T-helper 17 cell (primary cell): ENCODE measurements at places on chromosomes 4 and X.

DNA sequence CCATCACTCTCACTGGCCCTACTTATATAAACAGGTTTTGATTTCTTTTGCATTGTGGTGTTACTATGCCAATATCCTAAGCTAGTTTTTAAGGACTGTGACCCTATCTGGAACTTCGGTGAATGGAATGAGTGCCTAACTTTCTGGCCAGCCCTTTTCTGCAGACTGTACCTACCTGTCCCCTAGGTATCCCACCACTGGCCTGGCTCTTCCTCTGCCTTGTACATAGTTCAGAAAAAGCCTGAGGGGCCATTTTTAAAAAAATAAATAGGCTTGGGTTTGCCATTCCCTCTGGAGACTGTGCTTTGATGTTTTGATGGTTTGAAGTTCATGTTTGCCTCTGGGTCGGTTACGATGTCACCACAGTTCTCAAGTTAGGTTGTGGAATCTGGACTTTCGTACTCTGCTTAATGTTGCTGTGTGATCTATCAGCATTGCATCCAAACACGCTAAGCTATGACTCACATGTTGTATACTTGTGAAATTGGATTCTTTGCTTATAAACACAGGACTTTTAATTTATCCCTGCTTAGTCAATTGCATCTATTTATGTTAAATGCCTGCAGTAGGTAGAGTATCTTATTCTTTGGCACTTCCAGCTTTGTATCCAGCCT, 182.0 kb downstream of the ANKRD50 start:
- no peaks in the 10 kb centered on the region for H3K4me1 ChIP-seq
- H3K4me3 ChIP-seq = no peak overlapping the region
- H3K36me3 ChIP-seq = no peaks in the 10 kb centered on the region
- no peak overlapping the region for H3K27ac ChIP-seq
- DNase-seq = no peak

DNA sequence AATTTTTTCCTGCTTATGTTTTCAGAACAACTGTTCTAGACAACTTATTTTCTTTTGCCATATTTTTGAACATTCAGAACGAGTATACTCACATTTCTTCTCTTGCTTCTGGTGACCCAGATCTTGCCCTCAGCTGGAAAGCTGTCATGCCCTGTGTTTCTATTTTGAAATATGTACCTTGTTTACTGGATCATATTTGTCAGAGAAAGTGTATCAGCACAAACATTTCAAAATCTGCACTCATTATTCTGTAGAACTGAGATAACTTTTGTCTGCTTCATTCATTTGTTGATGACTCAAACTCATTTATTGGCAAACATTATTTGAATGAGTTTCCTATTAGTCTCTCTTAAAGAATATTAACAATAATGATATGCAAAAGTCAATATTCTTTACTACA, 46.2 kb upstream of the FAM9A start:
- peaks cover 21% of the 10 kb centered on the region for H3K27me3 ChIP-seq
- DNase-seq = no peak
- H3K36me3 ChIP-seq = no peaks in the 10 kb centered on the region
- no peak overlapping the region for H3K4me3 ChIP-seq
- H3K4me1 ChIP-seq = no peaks in the 10 kb centered on the region

DNA sequence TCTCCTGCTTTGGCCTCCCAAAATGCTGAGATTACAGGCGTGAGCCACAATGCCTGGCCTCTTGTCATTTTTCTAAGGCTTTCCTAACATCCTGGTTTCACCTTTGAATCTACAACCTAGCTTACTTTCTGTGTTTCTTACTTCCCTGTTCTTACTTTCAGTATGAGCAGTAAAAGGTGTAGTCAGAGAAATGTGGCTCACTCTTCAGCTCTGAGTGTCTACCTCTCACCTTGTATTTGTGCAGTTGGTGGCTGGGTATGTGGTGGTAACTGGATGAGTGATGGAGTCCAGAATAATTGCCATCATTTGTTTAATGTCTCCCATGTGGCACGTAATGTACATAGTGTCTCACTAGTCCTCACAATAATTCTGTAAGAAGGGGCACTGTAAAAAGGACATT, 19.1 kb upstream of the CXCL11 start:
- H3K27ac ChIP-seq = no peak overlapping the region
- H3K27me3 ChIP-seq = peaks cover 27% of the 10 kb centered on the region
- no peak overlapping the region for H3K4me3 ChIP-seq
- H3K36me3 ChIP-seq = no peaks in the 10 kb centered on the region
- H3K4me1 ChIP-seq = peaks cover 9% of the 10 kb centered on the region
- no peak for DNase-seq

DNA sequence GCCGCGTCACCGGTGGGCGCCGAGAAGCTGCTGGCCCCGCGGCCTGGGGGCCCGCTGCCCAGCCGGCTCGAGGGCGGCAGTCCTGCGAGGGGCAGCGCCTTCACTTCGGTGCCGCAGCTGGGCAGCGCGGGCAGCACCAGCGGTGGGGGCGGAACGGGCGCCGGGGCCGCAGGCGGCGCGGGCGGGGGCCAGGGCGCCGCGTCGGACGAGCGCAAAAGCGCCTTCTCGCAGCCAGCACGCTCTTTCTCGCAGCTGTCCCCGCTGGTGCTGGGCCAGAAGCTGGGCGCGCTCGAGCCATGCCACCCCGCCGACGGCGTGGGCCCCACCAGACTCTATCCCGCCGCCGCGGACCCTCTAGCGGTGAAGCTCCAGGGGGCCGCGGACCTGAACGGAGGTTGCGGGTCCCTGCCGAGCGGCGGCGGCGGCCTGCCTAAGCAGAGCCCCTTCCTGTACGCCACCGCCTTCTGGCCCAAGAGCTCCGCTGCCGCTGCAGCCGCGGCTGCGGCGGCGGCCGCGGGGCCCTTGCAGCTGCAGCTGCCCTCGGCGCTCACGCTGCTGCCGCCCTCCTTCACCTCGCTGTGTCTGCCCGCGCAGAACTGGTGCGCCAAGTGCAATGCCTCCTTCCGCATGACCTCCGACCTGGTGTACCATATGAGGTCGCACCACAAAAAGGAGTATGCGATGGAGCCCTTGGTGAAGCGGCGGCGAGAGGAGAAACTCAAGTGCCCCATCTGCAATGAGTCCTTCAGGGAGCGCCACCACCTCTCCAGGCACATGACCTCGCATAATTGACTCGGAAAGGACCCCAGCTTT, 5.6 kb downstream of the PRDM8 start:
- peak; percentile 40 for DNase-seq
- H3K4me3 ChIP-seq = peak overlapping the region; percentile 95
- peaks cover 14% of the 10 kb centered on the region for H3K4me1 ChIP-seq
- peak overlapping the region; percentile 87 for H3K27ac ChIP-seq
- H3K27me3 ChIP-seq = peaks cover 8% of the 10 kb centered on the region

DNA sequence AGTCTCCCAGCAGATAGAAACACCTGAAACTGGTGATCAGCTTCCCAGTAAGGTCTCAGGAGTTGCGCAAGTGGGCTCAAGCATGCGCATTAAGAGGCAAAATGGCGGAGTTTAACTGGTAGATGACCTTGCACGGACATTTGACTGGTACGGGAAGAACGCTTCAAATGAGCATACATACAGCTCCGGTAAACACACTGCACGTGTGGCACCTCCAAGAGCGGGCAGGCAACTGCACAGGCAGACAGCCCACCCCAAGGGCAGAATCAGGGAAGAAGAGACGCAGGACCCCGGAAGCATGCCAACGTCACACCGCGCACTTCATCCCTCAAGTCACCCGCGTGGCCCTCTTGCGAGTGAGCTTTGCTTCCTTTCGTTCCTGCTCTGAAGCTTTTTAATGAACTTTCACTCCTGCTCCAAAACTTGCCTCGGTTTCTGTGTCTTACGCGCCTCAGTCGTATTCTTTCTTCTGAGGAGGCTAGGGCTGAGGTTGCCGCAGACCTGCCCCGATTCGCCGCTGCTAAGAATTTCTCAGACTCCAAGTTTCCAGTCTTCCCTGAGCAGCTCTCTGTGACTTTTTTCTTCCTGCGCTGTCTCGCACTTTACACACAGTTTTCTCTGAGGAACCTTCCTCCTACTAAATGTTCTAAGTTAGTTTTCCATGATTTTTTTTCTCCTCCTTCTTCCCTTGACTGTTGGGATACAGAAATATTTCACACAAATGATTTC, 180.7 kb upstream of the ZFP42 start:
- no peaks in the 10 kb centered on the region for H3K27me3 ChIP-seq
- DNase-seq = no peak
- H3K4me3 ChIP-seq = peak overlapping the region; percentile 1
- H3K4me1 ChIP-seq = no peaks in the 10 kb centered on the region

DNA sequence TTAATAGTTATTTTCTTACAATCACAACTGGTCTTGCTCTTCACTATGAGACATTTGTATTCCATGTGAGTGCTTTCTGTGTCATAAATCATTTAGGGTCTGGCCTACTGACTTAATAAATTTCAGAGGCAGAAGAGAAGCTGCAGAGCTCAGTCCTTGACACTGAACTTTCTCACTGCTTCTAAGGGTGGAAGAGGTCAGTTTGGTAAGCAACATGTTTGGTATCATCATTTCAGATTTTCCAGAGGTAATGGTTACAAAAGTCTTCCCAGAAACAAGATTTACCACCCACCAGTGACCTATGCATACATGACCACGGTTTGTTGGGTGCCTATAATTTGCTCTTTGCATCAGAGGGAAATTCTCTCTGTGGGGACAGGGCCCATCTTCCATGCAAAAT, 148.6 kb downstream of the NR3C2 start:
- H3K27ac ChIP-seq = no peak overlapping the region
- peaks cover 29% of the 10 kb centered on the region for H3K4me1 ChIP-seq
- no peaks in the 10 kb centered on the region for H3K36me3 ChIP-seq
- H3K27me3 ChIP-seq = no peaks in the 10 kb centered on the region
- no peak for DNase-seq

GRCh38 chr4:111707491-111707890, 437.8 kb upstream of the FAM241A start:
- H3K4me1 ChIP-seq = no peaks in the 10 kb centered on the region
- H3K27ac ChIP-seq = no peak overlapping the region
- no peak overlapping the region for H3K4me3 ChIP-seq
- DNase-seq = no peak
- no peaks in the 10 kb centered on the region for H3K27me3 ChIP-seq
- H3K36me3 ChIP-seq = no peaks in the 10 kb centered on the region

GRCh38 chr4:27921231-27921630, 1060.6 kb downstream of the STIM2 start:
- H3K4me3 ChIP-seq = no peak overlapping the region
- H3K27me3 ChIP-seq = no peaks in the 10 kb centered on the region
- H3K27ac ChIP-seq = no peak overlapping the region
- DNase-seq = no peak
- no peaks in the 10 kb centered on the region for H3K4me1 ChIP-seq
- no peaks in the 10 kb centered on the region for H3K36me3 ChIP-seq

- no peak overlapping the region for H3K4me3 ChIP-seq
- H3K27me3 ChIP-seq = no peaks in the 10 kb centered on the region
- no peaks in the 10 kb centered on the region for H3K4me1 ChIP-seq
- H3K36me3 ChIP-seq = no peaks in the 10 kb centered on the region
- DNase-seq = no peak
Measured at GRCh38 chr4:14280567-14280966, 653.0 kb upstream of the BOD1L1 start.

GRCh38 chrX:84873176-84873575, 130.5 kb upstream of the APOOL start:
- no peak overlapping the region for H3K4me3 ChIP-seq
- H3K27me3 ChIP-seq = no peaks in the 10 kb centered on the region
- no peak overlapping the region for H3K27ac ChIP-seq
- H3K4me1 ChIP-seq = no peaks in the 10 kb centered on the region

DNA sequence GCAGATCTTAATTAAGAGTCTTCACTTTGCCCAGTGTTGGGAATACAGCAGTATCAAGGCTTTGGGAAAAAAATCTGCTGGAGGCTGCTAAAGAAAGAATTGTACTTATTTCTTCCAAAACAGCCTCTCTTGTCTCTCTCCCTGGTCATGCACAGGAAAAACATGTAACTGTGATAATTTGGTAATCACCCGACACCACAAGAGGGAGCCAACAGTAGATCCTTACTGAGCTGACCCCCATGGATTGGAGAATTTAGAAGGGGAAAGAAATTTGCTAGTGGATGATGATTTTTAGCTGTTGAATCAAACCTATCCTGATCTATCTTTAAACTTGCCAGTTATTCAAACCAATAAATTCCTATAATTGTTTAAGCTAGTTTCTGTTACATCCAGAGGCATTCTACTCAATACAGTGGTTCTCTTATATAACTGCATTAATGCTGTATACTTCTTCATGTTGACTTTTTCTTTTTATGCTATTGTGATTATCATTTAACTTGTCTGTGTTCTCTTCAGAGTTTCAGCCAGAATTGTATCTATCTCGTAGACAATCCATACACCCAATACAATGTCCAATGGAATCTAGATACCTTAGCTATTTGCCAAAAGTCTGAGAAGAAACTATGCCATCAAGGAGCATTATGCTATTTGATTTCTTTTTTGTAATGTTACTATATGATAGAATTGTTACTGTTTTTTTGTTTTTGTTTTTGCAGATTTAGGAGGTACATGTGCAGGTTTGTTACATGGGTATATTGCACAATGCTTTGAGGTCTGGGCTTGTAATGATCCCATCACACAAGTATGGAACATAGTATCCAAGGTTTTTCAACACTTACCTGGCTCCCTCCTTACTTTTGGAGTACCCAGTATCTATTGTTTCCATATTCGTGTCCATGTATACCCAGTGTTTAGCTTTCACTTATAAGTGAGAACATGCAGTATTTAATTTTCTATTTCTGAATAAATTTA, 31.3 kb upstream of the ARHGEF38 start:
- H3K4me1 ChIP-seq = peaks cover 3% of the 10 kb centered on the region
- no peaks in the 10 kb centered on the region for H3K36me3 ChIP-seq
- no peak overlapping the region for H3K27ac ChIP-seq
- H3K27me3 ChIP-seq = peaks cover 14% of the 10 kb centered on the region
- DNase-seq = peak; percentile 5

DNA sequence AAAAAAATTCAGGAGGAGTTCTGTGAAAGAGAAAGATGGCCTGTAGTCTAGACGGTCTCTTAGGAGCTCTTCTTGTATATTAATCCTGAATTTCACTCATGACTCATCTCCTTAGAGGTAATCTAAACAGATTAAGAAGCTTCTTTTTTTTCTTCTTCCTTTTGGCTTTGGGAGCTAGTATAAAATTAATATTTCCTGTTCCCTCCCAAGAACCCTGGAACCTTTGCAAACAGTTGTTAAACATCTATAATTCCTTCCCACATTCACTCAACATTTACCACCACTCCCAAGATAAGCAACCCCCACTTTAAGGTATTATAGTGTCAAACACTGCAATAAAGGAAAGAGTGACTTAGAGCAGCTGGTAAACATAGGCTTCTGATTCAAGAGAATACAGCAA, 146.4 kb upstream of the EDNRA start:
- H3K27ac ChIP-seq = no peak overlapping the region
- H3K27me3 ChIP-seq = peaks cover 6% of the 10 kb centered on the region
- DNase-seq = no peak
- H3K36me3 ChIP-seq = no peaks in the 10 kb centered on the region
- H3K4me1 ChIP-seq = no peaks in the 10 kb centered on the region
- H3K4me3 ChIP-seq = no peak overlapping the region

DNA sequence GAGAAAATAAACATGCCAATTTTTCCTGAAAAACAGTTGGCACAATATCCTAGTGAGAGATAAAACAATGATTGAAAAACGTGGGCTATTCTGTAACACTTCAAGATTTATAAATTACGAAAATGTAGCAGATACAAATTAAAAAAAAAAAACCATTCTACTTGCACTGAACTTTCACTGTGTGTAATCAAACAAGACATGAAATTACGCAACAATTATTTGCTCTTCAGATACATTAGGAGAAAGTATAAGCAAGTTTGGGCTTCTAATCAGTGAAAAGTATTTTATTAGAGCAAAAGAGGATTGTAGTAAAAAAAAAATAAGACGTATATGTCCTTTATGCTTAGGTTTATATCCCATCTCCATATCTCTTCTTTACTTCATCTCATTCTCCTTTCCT, 320.4 kb downstream of the SPOCK3 start:
- no peaks in the 10 kb centered on the region for H3K36me3 ChIP-seq
- H3K27me3 ChIP-seq = no peaks in the 10 kb centered on the region
- no peak overlapping the region for H3K27ac ChIP-seq
- H3K4me1 ChIP-seq = no peaks in the 10 kb centered on the region
- H3K4me3 ChIP-seq = no peak overlapping the region
